IMR-90 (cell line): ENCODE measurements at places on chromosomes 1 and 21. TPM values are rescaled to one million over a fixed set of nuclear protein-coding genes. Genes with fewer than 3 reads are reported as not detected.
A peak's percentile ranks its signal among the peaks of the same experiment; 100 is the strongest.

- no peak for DNase-seq
These were observed 2.4 kb downstream of the CAPN9 start for GRCh38 chr1:230749635-230750034.

GRCh38 chr1:212285685-212286555, 710 bp downstream of the PPP2R5A start:
- peak; percentile 35 for DNase-seq

DNA sequence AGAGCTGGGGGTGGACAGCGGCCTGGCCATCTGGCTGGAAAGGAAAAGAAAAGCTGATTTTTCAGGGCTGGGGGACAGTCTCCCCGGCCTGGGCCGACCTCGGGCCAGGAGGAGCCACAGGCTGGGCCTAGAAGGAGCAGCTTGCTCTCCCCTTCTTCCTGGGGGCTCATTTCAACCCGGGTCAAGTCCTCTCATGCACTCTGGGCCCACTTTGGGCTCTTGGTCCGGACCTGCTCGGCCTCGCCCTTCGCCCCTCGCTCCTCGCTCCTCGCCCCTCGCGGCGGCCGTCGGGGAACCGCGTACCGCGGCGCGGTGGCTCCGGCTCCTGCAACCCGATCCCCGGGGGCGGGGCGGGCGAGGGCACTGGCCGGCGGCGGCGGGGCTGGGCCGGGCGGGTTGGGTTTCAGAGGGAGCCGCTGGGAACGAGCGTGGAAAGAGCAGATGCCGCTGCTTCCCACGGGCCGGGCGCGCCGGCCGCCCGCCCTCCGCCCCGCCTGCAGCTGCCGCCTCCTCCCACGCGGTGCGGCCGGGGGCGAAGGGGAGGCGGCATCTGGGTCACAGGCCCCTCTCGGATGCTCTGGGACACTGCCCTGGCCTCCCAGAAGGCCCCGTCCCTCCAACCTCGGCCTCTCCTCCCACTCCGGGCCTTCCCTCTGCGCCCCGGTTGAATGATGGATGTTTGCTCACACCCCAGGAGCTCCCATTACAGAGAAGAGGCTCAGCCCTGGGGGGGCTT, 6.6 kb downstream of the HEYL start:
- DNase-seq: peak; percentile 53

DNA sequence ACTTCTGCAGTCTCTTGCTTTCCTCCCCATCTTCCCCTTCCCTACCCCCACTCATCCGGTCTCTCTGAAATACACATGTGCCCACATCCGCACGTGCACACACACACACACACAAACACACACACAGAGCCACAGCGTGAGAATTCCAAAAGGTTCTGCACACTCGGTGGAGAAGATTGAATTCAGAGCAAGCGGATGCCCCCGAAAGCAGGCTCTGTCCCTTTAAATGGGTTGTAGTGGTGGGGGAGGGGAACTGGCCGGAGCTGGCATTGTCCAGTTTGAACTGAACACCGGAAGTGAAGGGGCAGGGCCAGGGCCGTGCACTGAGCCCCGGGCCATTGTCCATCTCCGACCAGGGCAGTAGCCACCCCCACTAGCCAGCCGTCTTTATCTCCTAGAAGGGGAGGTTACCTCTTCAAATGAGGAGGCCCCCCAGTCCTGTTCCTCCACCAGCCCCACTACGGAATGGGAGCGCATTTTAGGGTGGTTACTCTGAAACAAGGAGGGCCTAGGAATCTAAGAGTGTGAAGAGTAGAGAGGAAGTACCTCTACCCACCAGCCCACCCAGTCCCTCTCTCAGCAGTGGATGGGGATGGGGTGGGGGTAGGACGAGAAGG, 1.3 kb upstream of the LIN28A start:
- no peak for DNase-seq

DNA sequence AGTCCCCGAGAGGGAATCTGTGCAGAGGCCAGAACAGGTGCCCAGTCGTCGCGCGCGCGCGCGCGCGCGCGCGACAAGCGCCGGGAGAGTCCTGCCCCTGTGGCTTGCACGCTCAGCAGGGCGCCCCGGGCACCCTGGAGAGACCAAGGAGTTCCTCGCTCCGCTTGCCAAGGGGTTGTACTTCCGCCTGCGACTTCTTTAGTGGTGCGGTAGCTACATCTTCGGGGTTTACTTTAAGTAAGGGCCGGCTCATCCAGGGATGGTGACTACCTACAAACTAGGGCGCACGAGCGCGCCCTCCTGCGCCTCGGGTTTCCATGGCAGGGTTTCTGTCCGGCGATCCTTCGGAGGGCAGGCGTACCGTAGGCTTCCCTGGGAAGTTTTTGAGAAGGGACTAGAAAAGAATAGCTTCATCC, 1.4 kb downstream of the LHX4 start:
- peak; percentile 45 for DNase-seq

- peak; percentile 42 for DNase-seq
These were observed at the start of gene COL18A1 for GRCh38 chr21:45404730-45405270. TSS of gene COL18A1 (plus strand) at chr21:45405165. CDS start at chr21:45405231, 66 bp downstream.

RIMS3 gene
- 0.28 and 0.36 TPM in 2 replicates for total RNA-seq

TNFRSF8 gene
- total RNA-seq: under 0.01 TPM in 2 replicates

RORC gene
- not detected in 2 replicates for total RNA-seq

RAB25 gene
- total RNA-seq: not detected in 2 replicates

KIF21B gene
- 0.36 and 0.56 TPM in 2 replicates for total RNA-seq

SLC30A2 gene
- total RNA-seq: not detected in 2 replicates
